NAMALWA (cell line): ENCODE measurements at places on chromosomes 3 and 15.

DNA sequence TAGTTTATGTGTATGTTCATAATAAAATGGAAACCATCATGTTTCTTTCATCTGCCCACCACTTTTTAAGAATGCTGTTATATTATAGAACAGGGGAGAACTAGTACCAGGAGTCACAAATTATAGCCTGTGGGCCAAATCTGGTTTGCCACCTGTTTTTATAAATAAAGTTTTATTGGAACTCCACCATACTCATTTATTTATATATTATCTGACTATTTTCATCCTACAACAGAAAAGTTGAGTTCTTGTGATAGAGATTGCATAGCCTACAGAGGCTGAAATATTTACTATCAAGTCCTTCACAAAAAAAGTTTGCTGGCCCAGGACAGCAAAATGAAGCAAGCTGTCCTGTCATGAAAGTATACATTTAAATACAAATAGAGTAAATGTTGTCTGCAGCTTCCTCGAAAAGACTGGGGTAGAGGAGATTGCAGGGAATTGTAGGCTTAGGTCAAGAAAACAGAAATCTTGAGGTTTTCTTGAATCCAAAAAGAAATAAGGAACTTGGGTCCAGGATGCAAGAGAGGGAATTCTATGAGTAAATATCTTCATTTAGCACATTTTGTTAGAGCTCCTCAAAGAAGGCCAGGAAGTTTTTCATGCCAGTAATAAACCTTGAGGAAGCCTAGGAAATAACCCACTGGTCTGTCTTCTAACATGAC, 41.1 kb downstream of the FILIP1L start:
- no peak for DNase-seq

DNA sequence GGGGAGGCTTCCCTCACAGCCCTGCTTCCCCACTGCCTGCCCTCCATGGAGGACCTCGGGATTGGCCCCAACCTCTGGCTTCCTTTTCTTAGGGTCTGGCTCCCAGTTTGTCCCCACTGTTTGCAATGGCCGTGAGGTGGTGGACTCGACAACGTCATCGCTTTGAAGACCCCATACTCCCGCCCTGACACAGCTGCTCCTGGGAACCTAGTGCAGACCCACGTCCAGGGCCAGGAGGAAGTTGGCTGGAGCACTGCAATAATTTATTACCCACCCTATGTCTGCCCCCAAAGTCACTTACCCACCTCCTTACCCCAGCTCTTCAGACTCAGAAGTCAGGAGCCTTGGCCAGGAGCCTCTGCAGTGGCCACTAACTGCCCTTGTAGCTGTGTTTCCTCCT, 11.1 kb downstream of the GRM2 start:
- no peak for DNase-seq

GRCh38 chr3:129530251-129530791, 1.9 kb downstream of the RHO start:
- no peak for DNase-seq

GRCh38 chr3:40631341-40631995, 106.7 kb downstream of the ZNF621 start:
- DNase-seq: no peak

GRCh38 chr15:48674876-48675275, 29.4 kb upstream of the FBN1 start:
- no peak for DNase-seq

GRCh38 chr15:73937296-73937695, 11.0 kb downstream of the LOXL1 start:
- no peak for DNase-seq

- DNase-seq: no peak
Measured at GRCh38 chr15:56786966-56787365, 53.7 kb upstream of the ZNF280D start.

DNA sequence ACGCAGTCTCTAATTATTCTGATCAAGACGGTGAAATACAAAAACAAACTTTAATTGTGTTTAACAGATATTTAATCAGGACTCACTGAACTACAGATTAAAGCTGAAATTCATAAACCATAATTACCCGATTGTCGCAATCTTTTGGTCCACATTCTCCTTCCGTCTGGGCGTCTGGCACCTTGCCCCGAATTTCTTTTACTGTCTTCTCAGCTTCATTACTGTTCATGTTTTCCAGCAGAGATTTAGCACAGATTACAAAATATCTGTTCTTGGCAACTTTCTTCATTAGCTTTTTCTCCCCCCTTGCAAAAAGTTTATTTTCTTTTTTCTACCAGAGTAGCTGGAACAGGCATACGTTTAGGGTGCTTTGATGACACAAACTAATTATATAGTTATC, 271.4 kb downstream of the TIGIT start:
- no peak for DNase-seq

DNA sequence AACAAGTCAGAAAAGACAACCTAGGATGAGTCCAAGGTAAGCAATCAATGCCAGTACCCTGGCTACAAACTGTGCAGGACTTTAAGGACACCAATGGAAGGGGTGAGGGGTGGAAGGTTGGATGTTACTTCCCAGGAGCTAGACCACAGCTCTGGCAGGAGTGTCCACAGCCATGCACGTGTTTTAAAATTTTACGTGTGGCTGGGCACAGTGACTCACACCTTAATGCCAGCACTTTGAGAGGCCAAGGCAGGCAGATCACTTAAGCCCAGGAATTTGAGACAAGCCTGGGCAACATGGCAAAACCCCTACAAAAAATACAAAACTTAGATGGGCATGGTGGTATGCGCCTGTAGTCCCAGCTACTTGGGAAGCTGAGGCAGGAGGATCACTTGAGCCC, 14.7 kb upstream of the HDC start:
- DNase-seq: no peak

DNA sequence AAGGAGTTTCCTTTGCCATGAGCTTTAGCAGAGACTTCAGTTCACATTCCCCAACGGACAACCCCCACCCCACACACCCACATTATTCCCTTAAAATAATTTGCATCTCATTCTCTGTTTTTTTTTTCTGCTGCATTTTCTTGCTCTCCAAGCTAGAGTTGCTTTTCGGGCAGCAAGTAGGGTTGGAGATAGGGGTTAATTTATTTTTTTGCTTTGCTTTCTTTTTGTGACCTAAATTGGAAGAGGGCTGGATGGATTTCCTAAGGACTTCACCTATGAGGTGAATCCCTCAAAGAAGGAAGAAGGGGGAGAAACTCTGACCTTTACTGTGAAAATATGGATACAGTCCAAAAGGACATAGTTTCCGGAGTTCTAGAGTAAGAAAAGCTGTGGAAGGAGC, 6.6 kb downstream of the SOX2 start:
- no peak for DNase-seq

- no peak for DNase-seq
Measured at GRCh38 chr3:58564456-58565160, 12.6 kb downstream of the FAM107A start.

- no peak for DNase-seq
Measured at GRCh38 chr15:69593488-69593887, 140.9 kb downstream of the RPLP1 start.

DNA sequence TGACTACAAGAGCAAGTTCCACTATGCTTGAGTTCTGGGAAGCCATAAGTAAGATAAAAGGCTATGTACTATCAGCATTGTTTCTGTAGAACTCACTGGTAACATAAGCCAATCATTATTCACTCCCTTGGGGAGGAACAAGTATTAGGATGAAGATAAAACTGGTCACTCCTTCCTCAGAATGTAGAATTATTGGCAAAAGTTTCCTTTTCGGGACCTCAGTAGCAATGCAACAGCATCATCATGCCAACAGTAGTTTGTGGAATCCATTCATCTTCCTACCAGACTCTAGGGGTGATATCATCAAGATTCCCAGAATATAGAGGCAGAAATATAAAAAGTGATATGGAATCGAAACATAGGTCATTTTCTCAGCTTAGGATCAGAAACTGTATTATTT, 209.5 kb downstream of the PLOD2 start:
- no peak for DNase-seq

- no peak for DNase-seq
Measured at GRCh38 chr3:59563072-59563605, 513.3 kb upstream of the CFAP20DC start.

DNA sequence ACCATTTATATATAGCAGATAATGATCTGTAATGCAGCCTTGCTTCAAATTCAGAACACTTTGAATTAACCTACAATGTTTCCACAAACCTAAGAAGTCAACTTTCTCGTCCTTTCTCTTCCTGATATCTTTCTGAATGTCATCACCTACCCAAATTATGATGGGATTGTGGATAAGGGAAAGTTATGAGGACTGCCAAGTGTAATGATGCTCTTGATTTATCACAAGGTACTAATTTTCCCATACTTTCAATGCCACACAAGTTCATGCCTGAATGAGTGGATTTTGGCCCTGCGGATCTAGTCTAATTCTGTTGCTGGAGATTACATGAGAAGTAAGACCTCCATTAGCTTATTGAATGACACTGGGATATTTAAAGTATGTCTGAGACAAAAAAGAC, 82.6 kb upstream of the NANOGP8 start:
- no peak for DNase-seq

DNA sequence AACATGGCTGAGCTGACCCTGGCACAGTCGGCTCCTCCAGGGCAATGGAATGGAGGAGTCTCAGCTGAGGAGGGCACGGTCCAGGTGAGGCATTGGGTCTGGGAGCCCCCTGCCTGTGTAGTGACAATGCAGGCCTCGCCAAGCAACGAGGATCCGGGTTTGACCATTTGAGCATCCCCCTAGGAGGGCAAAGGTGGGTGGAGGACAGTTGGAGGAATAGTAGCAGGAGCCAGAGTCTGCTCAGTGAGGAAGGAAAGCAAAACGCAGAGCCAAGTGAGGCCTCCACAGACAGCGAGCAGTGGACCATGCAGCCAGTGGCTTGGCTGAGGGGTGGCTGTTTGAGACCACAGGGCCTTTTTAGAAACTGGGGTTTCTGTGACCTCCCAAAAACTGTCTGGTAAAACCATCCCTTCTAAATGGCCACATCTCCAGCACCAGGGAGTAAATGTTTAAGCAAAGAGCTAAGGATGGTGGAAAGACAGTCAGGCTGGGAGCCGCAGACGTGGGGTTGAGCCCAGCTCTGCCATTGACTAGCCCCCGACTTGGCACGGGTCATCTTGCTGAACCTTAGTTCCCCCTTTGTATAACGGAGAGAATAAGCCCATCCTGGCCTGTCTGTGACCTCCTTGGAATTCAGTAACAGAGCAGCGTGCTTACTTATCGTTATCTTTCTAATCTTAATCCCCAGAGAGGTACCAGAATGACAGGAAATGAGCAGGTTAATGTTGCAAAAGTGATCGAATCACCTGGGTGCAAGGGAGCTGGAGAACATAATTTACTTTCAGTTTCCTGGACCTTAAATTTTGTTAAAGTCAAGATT, 46.8 kb downstream of the CMTM6 start:
- DNase-seq: no peak

DNA sequence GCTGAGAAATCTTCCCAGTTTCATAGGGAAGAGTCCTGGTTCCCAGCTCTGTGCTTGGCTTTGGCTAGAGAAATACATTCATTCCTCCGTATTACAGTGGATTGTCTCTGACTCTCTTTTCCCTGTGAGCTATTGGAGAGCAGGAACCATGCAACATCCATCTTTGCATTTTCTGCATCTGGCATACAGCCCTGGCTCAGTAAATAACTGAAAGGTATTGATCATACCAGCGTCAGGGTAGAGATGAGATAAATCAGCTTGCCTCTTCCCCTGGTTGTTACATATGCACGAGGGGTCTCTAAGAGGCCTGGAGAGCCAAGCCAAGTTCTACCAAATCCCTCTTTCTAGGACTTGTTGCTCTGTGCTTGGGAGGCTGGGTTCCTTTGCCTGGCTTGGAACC, 35.2 kb downstream of the FOXB1 start:
- no peak for DNase-seq

DNA sequence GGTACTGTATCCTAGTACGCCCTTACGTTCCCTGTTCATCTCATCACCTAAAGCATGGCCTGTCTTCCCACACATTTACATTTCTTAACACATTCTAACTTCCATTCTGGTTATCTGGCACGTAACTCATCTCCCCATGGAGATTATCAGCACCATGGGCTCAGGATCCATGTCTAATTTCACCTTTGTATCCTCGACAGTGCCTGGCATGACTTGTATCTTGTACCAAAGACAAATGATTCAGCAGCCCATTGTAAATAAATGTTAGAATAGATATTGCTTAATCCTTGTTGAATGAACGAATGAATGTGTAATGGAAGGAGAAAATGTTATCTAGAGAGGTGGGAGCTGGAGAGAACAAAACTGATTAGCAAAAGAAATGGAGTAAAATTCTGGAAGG, 69.7 kb upstream of the TPM1 start:
- DNase-seq: no peak

DNA sequence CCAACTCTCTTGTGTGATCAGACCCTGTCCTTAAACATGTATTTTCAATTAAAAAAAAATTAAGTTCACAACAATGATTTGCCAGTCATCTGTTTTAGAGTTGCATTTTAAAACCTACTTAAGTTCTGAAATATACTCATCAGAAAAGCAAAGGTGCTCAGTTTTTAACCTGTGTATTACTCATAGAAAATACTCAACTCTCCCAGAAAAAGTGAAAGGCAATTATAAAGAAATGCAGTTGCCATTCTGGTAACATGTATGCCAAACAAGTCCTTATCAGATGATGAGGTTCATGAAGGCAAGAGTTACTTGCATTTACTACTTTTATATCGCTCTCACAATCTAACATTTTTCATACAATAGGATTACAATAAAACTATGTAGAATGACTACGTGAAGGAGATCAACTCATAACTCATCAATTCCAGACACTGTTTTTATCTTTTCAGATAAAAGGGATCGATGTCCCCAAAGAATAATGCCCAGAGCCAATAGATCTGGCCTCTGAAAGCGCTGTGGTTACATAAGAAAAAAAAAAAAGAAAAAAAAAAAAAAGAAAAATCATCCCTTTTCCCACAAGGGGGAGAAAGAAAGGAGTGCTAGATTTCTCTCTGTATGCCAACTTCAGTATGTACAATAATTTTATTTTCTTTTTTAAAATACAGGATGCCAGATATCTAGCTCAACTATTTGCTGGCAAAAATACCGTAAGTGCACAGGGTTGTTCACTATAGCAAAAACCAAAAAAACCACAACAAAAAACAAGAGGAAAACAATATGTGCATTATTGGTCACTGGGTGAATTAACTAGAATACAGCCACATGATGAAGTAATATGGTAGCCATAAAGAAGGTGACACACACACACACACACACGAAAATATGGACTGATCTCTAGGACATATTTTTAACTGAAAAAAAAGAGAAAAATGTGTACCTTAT, 137.4 kb downstream of the NR1I2 start:
- DNase-seq: no peak

GRCh38 chr3:98388147-98388546, 2.3 kb upstream of the OR5K3 start:
- DNase-seq: no peak
